ENCODE measurements at places on chromosomes 1 and 21.

DNA sequence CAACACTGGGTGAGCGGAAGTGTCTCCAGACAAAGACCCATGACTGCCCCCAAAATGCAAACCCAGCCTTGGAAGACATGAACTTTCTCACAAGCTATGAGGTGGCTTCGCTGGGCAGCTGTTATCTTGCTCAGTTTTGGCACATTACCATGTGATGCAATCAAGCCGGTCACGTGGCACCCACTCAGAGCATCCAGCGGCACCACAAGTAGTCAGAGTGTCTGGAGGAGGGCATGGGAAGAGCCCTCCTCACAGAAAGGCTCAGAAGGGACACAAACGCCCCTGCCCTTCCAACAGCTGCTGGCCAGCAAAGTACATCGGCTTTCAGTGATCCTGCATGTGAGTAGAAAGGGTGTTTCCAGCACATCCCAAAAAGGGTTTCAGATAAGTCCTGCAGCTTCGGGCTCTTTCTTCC, 145.5 kb upstream of the IRF2BP2 start:
- peak; percentile 72 for DNase-seq

GRCh38 chr1:166036092-166036491, 130.7 kb downstream of the FAM78B start:
- no peak for DNase-seq

DNA sequence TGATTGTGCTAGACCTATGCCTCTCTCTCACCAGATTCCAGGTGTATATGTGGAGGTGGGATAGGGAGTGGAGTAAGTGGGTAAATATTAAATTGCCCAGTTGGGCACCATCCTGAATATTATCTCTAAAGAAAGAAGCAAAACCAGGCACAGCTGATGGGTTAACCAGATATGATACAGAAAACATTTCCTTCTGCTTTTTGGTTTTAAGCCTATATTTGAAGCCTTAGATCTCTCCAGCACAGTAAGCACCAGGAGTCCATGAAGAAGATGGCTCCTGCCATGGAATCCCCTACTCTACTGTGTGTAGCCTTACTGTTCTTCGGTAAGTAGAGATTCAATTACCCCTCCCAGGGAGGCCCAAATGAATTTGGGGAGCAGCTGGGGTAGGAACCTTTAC, at the start of gene FCER1A:
TSS of gene FCER1A (plus strand) at position 242 of the 400 bp plus-strand sequence. CDS start at position 271, 29 bp downstream.
- DNase-seq: no peak

GRCh38 chr1:221286399-221286798, 407.2 kb downstream of the HLX start:
- no peak for DNase-seq

- DNase-seq: no peak
Observed at GRCh38 chr1:184685116-184685515, 69.5 kb downstream of the EDEM3 start.

- no peak for DNase-seq
Observed at GRCh38 chr1:119448127-119448511, 33.2 kb downstream of the HSD3B2 start.

- no peak for DNase-seq
Observed at GRCh38 chr1:236002025-236002390, 62.9 kb downstream of the NID1 start.

- DNase-seq: no peak
Observed at GRCh38 chr1:31617218-31617915, at the start of gene HCRTR1. Gene HCRTR1, plus strand, starts transcription at chr1:31617689. Its CDS starts 1,504 bp downstream, at chr1:31619193.

- DNase-seq: no peak
Observed at GRCh38 chr1:67332653-67333529, 25.2 kb downstream of the IL12RB2 start.

DNA sequence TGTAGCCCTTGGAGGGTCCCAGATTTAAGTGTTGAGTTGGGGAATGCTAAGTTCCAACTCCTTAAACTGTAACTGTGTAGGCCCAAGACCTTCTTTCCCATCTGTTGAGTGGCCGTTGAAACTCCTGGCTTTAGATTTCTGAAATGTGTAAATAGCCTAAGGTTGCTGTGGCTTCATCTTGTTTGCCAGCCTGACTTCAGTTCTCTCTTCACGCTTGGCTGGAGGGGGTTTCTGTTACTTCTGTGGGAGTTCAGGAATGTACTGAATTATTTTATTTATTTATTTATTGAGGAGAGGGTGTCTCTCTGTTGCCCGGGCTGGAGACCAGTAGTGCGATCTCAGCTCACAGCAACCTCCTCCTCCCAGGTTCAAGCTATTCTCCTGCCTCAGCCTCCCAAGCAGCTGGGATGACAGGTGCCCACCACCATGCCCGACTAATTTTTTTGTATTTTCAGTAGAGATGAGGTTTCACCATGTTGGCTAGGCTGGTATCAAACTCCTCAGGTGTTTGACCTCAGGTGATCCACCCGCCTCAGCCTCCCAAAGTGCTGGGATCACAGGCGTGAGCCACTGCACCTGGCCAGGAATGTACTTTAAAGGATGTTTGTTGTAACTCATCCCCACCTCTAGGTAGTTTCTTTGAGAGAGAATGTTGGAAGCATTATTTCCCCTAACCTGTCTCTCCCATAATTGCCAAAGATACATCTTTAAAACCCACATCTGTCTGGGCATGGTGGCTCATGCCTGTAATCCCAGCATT, 5.9 kb downstream of the TTC39A start:
- DNase-seq: no peak

GRCh38 chr1:230827081-230827681, 41.1 kb downstream of the C1orf198 start:
- peak; percentile 88 for DNase-seq

GRCh38 chr1:16978567-16979474, 1.6 kb downstream of the MFAP2 start:
- no peak for DNase-seq

DNA sequence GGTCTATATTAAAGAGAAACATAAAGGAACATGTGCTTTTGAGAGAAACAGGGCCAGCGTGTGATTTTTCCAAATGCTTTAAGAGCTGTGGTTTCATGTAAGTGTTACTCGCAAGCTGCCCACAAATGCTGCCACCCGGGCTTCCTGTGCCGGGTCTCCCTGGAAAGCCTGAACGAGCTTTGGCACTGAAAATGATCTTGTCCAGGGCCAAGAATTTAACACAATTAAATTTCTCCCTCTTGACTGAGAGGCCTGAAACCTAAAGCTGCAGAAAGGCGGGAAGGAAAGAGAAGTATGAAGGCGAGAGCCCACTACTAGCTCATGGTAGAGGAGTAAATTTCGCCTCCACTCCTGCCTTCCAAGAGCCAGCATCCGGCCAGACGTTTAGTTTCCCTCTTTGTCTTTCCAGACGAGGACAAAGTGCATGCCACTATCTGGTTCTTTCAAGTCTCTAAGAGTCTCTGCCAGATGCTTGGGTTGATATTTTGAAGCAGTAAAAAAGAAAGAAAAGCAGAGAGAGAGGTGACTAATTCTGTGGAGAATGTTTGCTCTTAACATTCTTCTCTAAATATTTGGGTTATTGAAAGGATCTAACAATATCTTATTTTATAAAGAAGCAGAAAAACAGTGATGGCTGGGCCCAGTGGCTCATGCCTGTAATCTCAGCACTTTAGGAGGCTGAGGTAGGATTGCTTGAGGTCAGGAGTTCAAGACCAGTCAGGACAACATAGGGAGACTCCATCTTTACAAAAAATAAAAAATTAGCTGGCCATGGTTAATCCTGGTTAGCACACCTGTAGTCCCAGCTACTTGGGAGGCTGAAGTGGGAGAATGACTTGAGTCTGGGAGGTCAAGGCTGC, 100.0 kb upstream of the HNRNPU start:
- no peak for DNase-seq

DNA sequence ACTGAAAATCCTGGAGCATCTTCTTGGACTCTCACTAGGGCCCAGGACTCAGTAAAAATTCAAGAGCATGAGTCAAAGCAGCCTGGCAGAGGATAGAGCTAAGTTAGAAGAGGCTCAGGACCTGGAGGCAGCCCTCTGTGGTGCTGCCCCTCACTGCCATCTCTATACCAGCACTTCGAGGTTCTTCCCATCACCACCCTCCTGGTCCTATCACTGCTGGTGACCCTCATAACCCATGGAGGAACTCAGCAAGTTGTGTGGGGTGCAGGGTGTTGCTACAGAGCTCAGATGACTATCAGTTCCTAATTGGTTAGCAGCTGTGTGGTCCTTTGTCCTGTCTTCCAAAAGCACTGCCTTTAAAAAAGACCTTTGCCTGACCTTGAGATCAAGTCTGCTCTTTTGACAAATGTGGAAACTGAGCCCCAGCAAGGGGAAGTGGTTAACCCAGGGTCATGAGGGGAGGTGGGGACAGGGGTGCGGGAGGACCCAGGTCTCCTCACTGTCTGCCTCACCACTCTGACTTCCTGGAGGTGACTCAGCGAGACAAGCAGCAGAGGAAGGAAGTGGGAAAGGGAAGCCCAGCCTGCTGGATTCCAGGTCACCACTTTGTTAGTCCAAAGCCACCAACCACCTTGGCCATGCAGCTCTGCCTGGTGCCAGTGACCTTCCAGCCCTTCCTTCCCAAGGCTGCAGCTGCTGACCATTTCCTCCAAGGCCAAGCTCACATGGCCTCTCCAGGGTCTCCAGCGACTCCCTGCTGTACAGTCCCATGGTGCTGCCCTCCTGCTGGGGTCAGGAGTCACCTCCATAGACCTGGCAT, 199.4 kb upstream of the EDN2 start:
- DNase-seq: peak; percentile 78

DNA sequence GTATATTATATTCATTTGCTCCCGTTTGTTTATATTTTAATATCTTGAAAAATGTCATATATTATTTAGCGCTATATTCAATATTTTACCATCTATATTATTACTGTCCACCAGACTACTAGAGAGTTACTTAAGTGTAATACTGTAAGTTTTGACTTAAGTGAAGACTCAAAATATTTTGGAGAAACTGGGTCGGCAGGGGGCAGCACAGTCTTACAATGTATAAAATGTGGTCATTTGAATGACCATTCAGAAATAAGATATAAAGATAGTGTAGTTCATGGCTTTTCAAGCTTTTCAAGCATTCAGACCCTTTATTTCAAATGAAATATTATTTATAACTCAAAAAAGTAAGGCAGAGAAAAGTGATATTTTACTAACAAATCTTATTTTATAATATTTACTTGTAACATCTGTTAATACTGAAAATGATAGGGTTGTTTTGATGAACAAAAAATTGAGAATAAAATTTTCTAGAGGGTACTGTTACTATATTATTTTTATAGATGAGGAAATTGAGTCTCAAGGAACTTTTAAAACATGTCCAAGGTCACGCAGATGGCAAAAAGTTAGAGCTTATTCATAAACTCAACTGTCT, 89.0 kb upstream of the SERTAD4 start:
- peak; percentile 79 for DNase-seq

DNA sequence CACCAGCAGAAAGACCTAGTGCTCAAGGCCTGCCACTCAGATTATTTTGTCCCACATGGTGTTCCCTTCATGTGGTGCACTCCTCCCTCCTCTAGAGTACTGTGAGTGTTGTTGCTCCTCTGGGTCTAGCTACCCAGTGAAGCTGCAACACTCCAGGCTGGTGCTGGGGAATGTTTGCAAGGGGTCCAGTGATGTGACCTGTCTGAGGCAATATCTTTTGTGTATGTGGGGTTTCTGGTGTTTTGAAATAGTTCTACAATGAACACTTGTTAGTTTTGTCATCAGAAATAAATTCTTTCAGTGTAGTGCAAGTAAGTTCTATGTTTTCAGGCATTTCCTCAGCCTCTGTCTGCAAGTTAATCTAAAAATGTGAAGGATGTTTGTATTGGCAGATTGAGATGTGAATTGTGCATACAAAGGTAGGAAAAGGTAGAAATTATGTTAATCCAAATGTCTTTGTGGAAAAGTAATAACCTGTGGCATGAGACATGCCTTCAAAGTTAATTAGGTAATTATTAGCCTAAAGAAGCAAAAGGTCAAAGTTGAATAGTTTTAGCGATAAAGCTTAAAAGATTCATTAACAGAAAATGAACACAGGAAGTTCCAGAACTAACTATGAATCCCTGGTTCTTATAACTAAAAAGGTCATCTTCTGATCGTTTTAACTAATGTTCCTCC, 616.8 kb downstream of the LTN1 start:
- no peak for DNase-seq

DNA sequence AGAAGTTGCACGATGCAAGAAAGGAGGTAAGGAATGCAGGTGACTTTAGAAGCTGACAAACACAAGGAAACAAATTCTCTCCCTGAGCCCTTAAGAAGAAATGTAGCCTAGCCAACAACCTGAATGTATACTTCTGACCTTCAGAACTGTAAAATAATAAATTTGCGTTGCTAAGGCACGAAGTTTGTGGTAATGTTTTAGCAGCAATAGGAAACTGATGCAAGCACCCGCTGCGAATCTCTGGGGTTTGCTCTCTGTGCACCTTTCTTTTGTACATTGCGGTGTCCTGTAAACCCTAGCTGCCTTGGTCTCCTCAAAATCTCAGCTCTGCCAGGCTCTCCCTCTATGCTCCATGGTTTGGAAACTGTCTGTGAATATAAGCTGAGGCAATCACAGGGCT, 15.1 kb downstream of the CD53 start:
- no peak for DNase-seq

- DNase-seq: no peak
Observed at GRCh38 chr1:54392401-54392800, 13.8 kb downstream of the SSBP3 start.

DNA sequence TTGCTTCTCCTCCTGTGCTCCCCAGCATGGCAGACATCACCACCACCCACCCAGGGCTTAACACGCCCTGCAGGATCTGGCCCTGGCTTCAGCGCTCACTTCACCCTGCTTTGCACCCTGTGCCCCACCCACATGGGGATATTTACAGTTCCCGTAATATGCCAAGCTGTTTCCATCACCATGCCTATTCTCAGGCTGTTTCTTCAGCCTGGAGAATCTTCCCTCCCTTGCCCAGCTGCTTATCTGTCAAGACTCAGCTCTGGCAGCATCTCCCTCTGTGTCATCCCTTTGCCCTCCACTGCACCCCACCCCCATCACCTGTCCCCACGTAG, 3.6 kb upstream of the AHCYL1 start:
- no peak for DNase-seq

- DNase-seq: no peak
Observed at GRCh38 chr1:165063181-165063965, 293.1 kb downstream of the LMX1A start.

GRCh38 chr1:69643266-69643665, 75.5 kb downstream of the LRRC7 start:
- no peak for DNase-seq

DNA sequence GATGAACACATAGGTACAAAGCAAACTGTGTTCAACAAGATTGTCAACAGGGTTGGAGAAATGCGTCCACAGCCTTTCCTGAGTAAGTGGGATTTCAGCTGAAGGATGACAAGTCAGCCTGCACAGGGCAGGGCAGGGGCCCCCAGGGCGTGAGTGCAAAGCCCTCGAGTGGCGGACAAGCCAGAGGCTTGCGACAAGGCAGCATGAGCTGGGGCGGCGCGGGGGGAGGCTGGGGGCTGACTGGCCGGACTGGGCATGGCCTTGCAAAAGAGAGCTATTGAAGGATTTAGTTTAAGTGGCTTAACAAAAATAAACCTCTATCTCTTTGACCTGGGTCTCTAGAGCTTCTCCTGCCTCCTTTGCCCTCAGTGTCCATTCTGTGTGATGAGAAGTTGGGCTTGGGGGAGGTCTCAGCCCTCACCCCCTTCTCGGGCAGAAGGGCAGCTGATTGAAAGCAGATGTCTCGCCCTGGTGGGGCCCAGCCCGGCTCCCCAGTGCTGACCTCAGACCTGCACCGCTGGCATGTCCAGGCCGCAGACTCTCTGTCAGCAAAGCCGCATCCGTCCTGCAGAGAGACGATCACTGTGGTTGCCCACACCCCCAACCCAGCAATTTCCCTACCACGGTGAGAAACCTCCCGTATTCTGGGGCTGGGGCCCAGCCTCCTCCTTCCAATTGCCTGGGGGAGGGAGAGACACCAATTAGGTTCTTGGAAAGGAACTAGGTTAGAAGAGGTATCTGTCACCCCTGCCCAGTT, 24.3 kb upstream of the EPS8L3 start:
- no peak for DNase-seq

GRCh38 chr1:90134175-90134955, 139.5 kb downstream of the ZNF326 start:
- DNase-seq: no peak
